ENCODE measurements at places on chromosomes 4 and X. TPM values are rescaled to one million over a fixed set of nuclear protein-coding genes. Genes with fewer than 3 reads are reported as not detected.
A peak's percentile ranks its signal among the peaks of the same experiment; 100 is the strongest.

DNA sequence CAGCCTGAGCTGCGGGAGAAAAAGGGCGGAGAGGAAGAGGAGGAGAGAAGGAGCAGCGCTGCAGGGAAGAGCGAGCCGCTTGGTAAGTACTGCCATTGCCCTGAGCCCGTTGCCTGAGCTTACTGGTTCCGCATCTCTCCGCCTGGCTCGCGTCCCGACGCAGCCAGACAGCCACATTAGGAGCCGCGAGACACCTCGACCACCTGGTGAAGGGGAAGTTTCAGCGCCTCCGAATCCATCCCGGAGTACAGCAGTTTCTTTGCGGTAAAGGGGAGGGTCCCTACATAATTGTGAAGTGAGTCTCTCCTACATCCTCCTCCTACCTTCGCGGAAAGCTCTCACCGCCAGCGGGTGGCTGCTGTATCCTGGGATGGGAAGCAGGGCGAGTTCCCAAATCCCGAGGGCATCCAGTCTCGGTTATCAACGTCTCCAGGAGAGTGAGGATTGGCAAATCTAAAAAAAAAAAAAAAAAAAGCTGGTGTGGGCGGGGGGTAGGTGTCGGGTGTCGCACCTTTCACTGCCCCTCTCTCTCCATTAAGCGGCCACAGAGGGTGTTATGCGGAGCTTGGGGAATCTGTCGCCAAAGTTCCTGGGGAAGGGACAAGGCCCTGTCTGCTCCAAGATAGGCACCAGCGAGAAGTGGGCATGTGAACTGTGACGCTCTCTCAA, 7.9 kb downstream of the TBX22 start:
- H3K4me3 ChIP-seq, result no peak overlapping the region
- no peaks in the 10 kb centered on the region for H3K4me1 ChIP-seq
- DNase-seq, result no peak
- no peak overlapping the region for H3K27ac ChIP-seq
- no peaks in the 10 kb centered on the region for H3K36me3 ChIP-seq

GRCh38 chrX:118506805-118507480, 11.3 kb downstream of the DOCK11 start:
- H3K4me3 ChIP-seq, result no peak overlapping the region
- no peak overlapping the region for H3K27ac ChIP-seq
- no peaks in the 10 kb centered on the region for H3K27me3 ChIP-seq

DNA sequence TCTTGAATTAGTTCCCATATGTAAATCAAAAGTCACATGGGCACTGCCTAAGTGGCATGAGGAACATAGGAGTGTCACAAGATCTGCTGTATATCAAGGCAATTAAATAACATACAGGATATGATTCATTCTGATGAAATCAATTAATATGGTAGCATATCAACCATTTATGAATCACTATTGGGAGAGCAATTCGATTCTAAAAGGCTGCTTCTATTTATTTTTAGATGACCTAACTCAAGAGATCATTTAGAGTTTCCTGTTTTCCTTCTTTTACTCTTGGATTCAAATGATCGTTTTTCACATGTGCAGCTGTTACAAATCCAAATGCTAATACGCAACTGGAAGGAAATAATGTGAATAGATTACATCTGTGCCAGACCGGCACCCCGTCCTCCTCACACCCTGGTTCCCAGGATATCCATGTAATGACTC, 81.9 kb downstream of the HCCS start:
- H3K27me3 ChIP-seq, result no peaks in the 10 kb centered on the region
- no peaks in the 10 kb centered on the region for H3K4me1 ChIP-seq
- no peak for DNase-seq
- H3K27ac ChIP-seq, result no peak overlapping the region
- no peak overlapping the region for H3K4me3 ChIP-seq

- peak; percentile 58 for DNase-seq
- H3K4me1 ChIP-seq, result no peaks in the 10 kb centered on the region
- no peak overlapping the region for H3K27ac ChIP-seq
- H3K36me3 ChIP-seq, result no peaks in the 10 kb centered on the region
- H3K4me3 ChIP-seq, result no peak overlapping the region
Observed at GRCh38 chrX:115949900-115950822, 220.4 kb upstream of the AGTR2 start.

DNA sequence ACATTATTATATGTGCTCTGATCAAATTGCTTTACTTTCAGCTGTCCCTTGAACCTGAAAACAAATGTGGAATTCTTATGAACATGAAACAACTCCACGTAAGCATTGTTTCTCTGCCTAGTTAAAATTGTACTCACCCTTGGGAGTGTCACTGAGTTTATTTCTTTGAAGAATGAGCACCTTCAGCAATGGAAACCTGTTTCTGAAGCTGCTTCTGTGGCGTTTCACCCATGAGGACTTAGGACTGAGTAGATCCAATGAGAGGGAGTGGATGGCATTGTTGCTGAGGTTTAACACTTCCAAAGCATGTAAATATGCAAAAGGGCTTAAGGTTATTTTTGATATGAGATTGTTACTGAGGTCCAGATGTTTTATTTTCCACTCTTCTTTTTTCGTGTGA, 3.2 kb downstream of the LRRC66 start:
- H3K36me3 ChIP-seq, result peaks cover 80% of the 10 kb centered on the region
- no peak overlapping the region for H3K4me3 ChIP-seq
- H3K27me3 ChIP-seq, result no peaks in the 10 kb centered on the region
- no peak for DNase-seq
- no peak overlapping the region for H3K27ac ChIP-seq
- no peaks in the 10 kb centered on the region for H3K4me1 ChIP-seq

- peak; percentile 78 for DNase-seq
- H3K36me3 ChIP-seq, result no peaks in the 10 kb centered on the region
- H3K4me1 ChIP-seq, result no peaks in the 10 kb centered on the region
- peaks cover 50% of the 10 kb centered on the region for H3K27me3 ChIP-seq
- no peak overlapping the region for H3K27ac ChIP-seq
Observed at GRCh38 chr4:1511441-1512041, 105.3 kb upstream of the NKX1-1 start.

DNA sequence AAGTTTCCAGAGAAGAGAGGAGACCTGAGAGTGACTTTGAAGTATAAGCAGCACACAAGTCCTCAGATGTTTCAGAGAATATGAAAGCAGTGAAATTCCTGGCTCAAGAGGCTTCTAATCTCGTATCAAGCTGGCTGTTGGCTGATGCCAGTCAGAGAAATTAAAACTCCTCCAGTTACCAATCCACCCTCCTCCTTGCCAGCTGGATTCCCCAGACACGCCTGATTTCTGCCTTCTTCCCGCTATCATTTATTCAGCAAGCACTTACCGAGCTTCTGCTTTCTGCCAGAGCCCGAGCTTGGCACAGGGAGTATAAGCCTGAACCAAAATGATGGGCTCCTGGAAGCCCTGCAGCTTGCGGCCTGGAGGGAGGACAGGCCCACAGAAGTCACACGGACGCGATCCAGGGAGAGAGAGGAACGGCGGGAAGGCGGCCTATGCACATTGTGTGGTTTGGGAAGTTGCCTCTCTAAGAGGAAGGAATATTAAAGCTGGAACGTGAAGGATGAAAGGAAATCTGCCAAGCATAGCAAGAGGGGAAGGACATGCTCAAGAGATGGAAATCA, 102.4 kb upstream of the TBL1X start:
- no peaks in the 10 kb centered on the region for H3K4me1 ChIP-seq
- H3K27me3 ChIP-seq, result no peaks in the 10 kb centered on the region
- DNase-seq, result no peak
- no peak overlapping the region for H3K4me3 ChIP-seq

DNA sequence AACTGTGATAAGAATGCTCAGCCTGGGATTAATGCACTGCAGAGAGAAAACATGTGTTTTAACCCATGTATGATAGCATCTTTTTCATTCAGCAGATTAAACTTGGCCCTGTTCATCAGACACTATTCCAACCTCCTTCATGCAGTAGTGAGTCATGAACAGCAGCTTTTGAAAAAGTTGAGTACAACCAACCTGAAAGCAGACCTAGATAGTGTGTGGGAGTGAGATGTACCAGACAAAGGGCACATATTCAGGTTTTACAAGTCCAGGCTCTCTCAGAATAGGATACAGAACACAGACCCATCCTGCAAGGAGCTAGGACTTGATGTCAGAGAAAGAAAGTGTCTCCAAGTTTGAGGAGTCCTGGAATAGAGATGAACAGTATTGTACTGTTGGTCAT, 237.3 kb upstream of the STS start:
- no peaks in the 10 kb centered on the region for H3K27me3 ChIP-seq
- no peaks in the 10 kb centered on the region for H3K36me3 ChIP-seq
- H3K4me1 ChIP-seq, result no peaks in the 10 kb centered on the region
- H3K27ac ChIP-seq, result no peak overlapping the region
- H3K4me3 ChIP-seq, result no peak overlapping the region

DNA sequence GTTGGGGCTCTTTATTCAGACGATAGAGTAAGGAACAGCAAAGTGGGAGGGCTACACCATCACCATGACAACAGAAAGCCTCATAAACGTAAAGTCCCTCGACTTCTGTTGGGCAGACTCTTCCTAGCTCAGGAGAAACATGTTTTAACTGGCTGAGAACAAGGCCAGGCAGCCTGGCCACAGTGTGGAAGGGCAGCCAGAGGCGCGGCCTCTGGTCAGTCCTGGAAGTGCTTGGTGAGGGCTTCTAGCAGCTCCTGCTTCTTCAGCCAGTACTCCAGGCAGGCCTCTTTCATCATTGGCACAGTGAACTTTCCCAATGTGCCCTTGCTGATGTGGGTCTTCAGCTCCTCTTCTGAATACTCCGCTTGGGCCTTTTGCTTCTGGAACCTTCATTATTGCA, 690.9 kb downstream of the PCDH19 start:
- H3K27me3 ChIP-seq, result no peaks in the 10 kb centered on the region
- no peak overlapping the region for H3K4me3 ChIP-seq
- H3K4me1 ChIP-seq, result no peaks in the 10 kb centered on the region
- H3K36me3 ChIP-seq, result no peaks in the 10 kb centered on the region
- no peak for DNase-seq

DNA sequence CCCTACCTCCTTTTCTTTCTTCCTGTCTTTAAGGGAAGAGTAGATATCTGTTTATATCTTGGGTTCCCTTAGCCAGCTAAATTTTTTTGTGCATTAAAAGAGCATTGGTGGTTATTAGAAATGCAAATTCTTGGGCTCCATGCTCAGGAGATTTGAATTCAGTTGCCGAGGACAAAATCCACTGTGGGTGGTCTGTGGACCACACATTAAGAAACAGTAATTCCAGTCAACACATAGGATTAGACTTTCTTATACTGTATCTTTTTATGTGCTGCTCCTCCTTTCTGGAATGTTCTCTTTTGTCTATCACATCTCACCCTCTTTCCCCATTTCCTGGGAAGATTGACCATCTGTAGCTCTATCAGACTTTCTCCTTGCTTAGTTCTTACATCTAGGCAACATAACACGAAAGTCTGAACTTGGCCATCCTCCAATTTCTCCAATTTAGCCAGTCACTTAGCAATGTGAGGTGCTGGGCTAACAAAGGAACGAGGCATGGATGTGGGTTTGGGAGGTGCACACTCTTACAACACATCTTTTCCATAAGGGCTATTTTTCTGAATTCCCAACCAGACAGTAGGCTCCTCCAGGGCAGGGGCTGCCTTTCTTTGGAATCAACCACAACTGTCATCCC, 5.3 kb upstream of the PDLIM3 start:
- no peaks in the 10 kb centered on the region for H3K27me3 ChIP-seq
- no peak overlapping the region for H3K27ac ChIP-seq
- no peaks in the 10 kb centered on the region for H3K36me3 ChIP-seq
- peaks cover 11% of the 10 kb centered on the region for H3K4me1 ChIP-seq

- no peak overlapping the region for H3K4me3 ChIP-seq
- no peaks in the 10 kb centered on the region for H3K27me3 ChIP-seq
- no peak overlapping the region for H3K27ac ChIP-seq
- DNase-seq, result no peak
Observed at GRCh38 chr4:76292730-76293129, 13.8 kb upstream of the STBD1 start.

DNA sequence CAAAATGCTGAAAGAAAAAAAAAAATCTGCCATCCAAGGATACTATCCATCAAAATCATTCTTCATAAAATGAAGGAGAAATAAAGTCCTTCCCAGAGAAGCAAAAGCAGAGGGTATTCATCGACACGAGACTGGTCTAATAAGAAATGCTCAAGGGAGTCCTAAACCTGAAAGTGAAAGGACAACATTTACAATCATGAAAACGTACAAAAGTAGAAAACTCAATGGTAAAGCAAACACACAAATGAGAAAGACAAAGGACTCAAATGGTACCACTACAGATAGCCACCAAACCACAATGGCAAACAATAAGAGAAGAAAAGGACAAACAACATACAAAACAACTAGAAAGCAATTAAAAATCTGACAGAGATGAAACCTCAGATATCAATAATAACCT, 41.0 kb downstream of the CD99L2 start:
- no peaks in the 10 kb centered on the region for H3K4me1 ChIP-seq
- no peak overlapping the region for H3K27ac ChIP-seq
- H3K36me3 ChIP-seq, result no peaks in the 10 kb centered on the region
- no peaks in the 10 kb centered on the region for H3K27me3 ChIP-seq
- no peak overlapping the region for H3K4me3 ChIP-seq

DNA sequence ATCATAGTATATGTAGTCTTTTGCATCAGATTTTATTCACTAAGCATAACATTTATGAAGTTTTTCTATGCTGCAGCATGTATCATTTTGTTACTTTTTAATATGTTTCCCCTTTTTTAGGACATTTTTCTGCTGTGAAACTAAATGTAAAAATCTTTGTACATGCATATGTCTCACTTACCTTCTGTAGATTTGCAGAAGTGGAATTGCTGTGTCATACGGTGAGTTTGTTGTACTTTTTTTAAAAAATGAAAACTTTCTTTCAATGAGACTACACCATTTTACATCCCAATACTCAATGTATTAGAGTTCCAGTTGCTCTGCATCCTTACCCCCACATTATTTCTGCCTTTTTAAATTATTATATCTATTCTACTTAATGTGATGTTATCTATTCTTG, 868.9 kb downstream of the PDHA2 start:
- no peak overlapping the region for H3K27ac ChIP-seq
- no peak for DNase-seq
- no peaks in the 10 kb centered on the region for H3K4me1 ChIP-seq
- H3K27me3 ChIP-seq, result no peaks in the 10 kb centered on the region
- H3K4me3 ChIP-seq, result no peak overlapping the region

BEX1 gene
- not detected for total RNA-seq

CCDC120 gene
- total RNA-seq, result 0.76 TPM

TMEM47 gene
- total RNA-seq, result 25.3 TPM

NKX3-2 gene
- not detected for total RNA-seq

VCX2 gene
- not detected for total RNA-seq

BGN gene
- 27.0 TPM for total RNA-seq

ZDHHC15 gene
- total RNA-seq, result 0.19 TPM

S100P gene
- total RNA-seq, result 0.68 TPM
